ENCODE measurements at places on chromosomes 5 and 9. TPM values are rescaled to one million over a fixed set of nuclear protein-coding genes. Genes with fewer than 3 reads are reported as not detected.

DNA sequence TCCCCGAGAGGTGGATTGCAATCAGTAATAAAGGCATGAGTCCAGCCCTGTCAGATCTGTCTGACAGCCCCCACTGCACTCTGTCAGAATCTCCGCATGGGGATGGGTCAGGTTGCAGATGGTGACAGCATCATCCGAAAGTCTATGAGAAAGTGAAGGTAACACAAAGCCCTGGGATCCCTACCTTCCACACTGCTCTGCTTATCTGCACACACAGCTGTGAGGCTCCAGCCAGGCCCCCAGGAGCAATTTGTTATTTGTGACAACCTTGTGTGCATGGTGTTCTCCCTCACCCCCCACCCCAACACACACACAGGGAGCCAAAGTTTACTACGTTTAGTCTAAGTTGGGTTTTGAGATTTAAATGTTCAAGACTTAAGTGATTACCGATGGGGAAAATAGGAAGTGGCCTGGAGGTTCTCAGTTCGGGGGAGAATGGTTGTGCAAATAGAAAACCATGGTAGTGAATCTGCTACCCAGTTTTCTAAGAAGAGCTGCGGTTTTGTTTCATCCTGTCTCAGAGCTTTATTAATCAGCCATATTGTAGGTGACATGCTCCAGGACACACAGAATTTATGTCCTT is 92.7 kb downstream of the SV2C start:
- DNase-seq: no peak

DNA sequence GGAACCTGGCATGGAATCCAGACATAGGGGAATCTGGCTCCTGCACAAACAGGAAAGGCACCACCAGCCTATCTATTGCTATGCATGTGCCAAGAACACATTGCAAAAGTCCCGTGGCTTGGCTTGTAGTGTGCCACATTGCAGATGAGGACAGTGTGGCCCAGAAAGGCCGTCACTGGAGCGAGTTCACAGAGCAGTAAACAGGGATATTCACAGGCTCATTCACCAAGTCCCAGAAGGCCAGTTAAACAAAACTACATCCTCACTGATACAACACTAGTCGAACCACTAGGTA is 39.6 kb upstream of the TRIM32 start:
- DNase-seq: no peak

DNA sequence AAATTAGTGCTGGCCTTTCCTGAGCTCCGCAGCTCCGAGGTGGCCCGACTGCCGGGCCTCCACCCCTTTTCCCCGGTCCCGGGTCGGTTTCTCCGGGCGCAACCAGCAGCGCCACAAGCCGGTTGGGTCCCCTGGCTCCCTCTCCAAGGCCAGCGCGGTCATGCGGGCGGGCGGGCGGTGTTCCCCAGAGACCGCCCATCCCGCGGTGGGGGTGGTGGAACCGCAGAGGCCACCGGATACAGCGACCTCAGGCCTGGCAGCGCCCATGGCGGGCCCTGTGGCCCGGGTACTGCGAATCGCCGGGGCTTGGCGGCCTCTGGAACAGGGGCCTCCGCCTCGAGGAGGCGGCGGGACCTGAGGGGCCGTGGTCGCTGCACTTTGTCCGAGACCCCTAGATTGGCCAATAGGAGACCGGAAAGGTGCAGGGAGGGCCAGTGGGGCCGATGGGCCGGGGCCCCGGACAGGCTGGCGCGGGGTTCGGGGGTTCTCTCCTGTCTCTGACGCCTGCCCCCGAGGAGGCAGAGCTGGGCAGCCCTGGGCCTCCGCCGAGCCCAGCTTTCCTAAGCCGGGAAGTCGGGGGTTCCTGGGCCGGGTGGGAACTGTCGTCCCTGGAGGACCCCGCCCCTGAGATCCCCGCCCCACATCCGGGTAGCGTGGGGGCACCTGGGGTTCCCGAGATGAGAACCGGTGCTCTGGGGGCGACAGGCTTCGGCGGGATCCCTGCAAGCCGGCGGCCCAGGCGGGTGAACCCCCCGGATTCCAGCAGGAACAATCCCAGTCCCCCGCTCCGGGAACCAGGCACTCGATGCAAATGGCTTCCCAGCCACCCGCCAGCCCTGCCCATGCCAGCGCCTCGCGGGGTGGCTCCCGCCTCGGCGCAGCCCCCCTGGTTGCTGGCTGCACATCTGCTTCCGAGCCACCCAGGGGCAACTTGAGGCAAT is 293.9 kb downstream of the ZSWIM6 start:
- DNase-seq: peak; percentile 73

DNA sequence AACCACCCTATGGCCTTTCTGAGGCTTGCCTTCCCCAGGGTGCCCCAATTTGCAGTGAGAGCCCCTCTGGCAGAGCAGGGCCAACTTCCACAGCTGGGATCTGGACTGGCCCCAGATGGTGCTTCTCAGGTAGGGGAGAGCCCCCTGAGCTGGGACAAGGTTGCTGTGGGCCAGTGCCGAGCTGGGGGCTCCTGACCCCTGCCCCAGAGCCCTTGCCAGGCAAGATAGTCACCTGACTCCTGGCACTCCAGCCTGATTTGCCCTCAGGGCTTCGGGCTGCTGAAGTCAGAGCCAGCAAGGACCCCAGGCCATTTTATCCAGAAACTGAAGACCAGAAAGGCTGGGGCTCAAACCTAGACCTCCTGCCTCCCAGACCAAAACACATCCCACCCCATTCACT is 33.4 kb upstream of the AKNA start:
- no peak for DNase-seq

- DNase-seq: peak; percentile 72
Observed at GRCh38 chr9:97518909-97519307, 17.4 kb downstream of the TMOD1 start.

GRCh38 chr5:132176987-132177386 is 50.7 kb downstream of the P4HA2 start:
- no peak for DNase-seq

- no peak for DNase-seq
Observed at GRCh38 chr5:11143456-11144267, 382.6 kb upstream of the DAP start.

PLCXD3 gene
- 2.2 TPM for total RNA-seq

SKIC3 gene
- total RNA-seq: 93.3 TPM

Data from hepatocyte (in vitro differentiated cells).